ENCODE measurements at places on chromosomes 11 and 22. TPM values are rescaled to one million over a fixed set of nuclear protein-coding genes. Genes with fewer than 3 reads are reported as not detected.

Gene MMP27
- not detected for total RNA-seq

Gene SSTR3
- 0.29 TPM for total RNA-seq

Gene NRIP3
- 12.4 TPM for total RNA-seq

Gene OR2D2
- total RNA-seq: not detected

Gene WNT7B
- 0.86 TPM for total RNA-seq

Gene APOA5
- total RNA-seq: not detected

Gene RAG2
- total RNA-seq: not detected

Gene ZNF280A
- total RNA-seq: not detected

Gene RFPL2
- not detected for total RNA-seq

Gene INPP5J
- 0.86 TPM for total RNA-seq

Gene CST6
- not detected for total RNA-seq

Gene API5
- total RNA-seq: 96.2 TPM

Gene CABP4
- total RNA-seq: not detected

Gene BIRC3
- 0.86 TPM for total RNA-seq

Gene MRGPRE
- not detected for total RNA-seq

Gene CHKA
- total RNA-seq: 9.5 TPM

Gene RAG1
- 0.89 TPM for total RNA-seq

Gene CLDN25
- not detected for total RNA-seq

Gene PTPRCAP
- total RNA-seq: not detected

Gene SLC29A2
- total RNA-seq: 1.2 TPM

Gene SPDYC
- total RNA-seq: not detected

Gene ABTB2
- 1.8 TPM for total RNA-seq

Gene NOX4
- 0.71 TPM for total RNA-seq

Gene OR8B2
- not detected for total RNA-seq

Gene C22orf31
- total RNA-seq: not detected

Gene PLEKHB1
- not detected for total RNA-seq

Gene PLAAT5
- total RNA-seq: not detected
